ENCODE measurements at places on chromosomes 5 and 9.

DNA sequence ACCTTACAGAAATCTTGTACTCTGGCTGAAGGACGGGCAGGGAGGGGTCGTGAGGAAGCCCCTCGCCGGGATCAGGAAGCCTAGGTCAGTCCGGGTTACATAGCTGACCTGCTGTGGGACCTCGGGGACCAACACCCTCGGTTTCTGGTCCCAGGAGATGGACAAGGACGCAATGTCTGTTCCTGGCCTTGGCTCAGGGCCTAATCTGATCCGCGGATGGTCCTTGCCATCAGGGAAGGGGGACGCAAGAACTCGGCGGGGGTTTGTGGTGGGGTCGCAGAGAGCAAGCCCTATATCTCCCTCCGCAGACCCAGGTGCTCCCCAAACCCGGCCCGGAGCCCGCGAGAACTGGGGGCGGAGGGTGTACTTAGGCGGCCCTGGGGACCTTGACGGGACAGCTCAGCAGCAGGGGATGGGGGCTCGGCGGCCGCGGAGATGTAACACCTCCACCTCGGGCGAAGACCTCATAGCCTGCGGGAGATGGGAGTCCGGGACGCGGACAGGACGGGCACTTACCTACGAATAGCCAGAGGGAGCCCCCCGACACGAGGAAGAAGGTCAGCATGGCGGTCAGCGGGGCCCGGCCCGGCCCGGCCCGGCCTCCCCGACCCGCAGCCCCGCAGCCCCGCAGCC, 353 bp downstream of the ACSL6 start:
- no peak for DNase-seq

- no peak for DNase-seq
These were observed 70.3 kb downstream of the ZNF366 start for GRCh38 chr5:72436796-72437471.

DNA sequence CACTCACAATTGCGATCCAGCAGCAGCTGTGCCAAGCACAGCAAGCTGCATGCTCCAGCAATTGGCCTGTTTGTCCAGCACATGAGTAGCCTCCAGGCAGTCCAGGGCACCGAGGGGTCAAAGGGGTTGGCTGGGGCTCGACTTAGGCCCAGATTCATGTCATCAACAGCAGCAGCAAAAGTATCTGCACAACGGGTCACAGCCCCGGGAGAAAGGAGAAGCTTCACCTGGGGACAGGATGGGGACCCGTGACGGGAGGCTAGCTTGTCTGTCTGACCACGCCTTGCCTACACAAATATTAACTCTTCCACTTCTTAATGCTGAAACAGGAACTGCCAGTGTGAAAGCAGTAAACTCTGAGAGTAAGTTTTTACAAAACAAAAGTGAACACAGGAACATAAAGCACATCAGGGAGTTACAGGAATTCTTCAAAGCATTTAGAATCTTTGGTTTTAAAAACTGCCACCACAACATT, 191.2 kb downstream of the PIK3R1 start:
- DNase-seq, result no peak

- no peak for DNase-seq
These were observed 334.4 kb downstream of the KCTD16 start for GRCh38 chr5:144504929-144505577.

DNA sequence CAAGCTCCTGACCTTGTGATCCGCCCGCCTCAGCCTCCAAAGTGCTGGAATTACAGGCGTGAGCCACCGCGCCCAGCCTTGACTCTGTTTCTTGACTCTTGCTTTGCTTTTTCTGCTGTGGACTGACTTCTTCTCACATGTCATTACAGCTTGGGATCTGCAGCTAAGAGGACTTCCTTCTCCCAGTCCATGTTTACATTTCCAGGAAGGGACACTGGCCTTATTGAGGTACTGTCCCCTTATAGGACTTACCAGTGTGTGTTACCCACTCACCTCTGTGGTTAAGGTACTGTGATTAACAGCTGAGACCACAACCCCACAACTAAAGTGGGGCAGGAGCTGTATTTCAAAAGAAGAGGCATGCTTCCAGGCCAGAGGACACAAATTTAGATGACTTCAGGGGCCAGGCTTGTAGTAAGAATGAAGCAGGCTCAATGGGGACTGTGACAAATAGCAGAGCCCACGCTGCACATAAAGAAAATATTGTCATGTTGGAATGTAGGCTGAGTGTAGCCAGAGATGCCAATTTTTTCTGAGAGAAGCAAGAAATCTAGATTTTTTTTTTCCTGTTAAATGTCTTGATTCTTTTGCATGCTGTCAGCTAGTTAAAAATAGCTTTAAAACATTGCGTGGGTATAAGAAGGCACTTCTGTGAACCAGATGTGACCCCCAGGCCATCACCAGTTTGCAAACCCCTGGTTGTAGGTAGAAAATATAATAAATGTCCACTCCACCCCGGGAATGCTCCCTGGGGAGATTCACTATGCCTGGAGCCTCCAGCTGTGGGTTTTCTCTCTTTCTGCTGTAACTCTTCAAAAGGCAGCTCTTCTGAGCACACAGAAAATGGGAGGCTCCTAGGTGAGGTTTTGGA, 75.0 kb downstream of the PTPDC1 start:
- DNase-seq, result no peak

DNA sequence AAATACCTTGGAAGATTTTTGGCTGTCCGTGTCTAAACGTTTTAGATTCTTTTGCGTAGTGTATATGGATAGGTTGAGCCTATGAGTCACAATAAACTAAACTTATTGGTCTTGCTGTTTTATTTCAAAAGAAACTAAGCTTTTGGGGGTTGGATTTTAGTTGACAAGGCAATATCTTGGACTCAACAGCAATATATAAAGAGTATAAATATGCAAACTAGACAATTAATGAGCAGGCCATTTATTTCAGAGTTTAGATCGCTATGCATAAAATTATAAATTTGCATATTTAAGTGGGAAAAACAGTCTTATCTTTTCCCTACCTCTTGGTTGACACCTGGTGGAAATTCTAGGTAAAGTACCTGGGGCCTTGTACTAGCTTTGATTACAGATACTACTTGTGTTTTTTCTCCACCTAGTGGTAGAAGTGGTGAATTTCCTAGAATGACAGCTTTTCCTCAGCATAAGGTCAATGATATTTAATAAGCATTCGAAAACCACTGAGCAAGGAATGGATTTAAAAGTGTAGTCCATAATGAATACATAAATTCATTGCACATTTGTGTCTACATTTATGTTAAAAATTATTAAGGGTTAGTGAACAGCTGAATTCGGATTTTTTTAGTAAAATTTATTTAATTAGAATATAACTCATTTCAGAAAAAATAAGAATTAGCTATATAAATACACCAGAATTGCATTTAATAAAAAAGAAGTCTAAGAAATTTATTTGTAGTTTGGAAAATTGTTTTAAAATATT, 1.7 kb upstream of the ARRDC3 start:
- DNase-seq, result no peak

DNA sequence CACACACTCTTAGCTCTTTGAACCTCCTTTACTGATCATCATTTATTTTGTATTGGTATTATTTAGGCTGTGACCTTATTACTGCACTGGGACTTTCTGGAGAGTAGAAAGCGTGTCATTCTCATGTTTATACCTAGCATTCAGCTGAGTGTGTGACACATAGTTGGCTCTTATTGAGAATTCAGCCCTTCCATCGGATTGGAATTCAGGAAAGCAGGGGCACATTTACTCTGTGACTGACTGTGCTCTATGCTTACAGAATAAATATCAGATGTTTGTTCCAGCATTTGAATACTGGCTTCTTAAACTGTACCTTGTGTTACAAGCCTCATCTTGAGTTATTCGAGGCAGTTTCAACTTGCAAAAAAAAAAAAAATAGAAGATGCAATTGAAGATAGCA, 360.9 kb upstream of the DAP start:
- DNase-seq, result no peak

DNA sequence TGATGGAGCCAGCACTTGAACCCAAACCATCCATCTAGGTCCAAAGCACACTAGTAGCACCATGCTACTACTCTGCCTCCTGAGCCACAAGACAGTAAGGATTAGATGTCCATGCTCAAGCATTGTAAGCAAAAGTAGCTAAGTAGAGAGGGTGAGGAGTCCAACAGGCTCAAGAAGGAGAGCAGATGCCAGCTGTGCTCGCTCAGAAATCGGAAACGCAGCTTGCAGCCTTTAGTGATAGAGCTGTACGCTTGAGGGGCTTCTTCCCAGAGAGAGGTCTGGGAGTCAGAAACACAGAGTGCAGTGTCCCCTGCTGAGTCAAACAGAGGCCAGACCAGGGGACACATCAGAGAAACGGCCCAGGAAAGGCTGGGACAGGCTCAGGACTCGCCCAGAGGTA, 32.7 kb upstream of the GABRP start:
- DNase-seq, result no peak

DNA sequence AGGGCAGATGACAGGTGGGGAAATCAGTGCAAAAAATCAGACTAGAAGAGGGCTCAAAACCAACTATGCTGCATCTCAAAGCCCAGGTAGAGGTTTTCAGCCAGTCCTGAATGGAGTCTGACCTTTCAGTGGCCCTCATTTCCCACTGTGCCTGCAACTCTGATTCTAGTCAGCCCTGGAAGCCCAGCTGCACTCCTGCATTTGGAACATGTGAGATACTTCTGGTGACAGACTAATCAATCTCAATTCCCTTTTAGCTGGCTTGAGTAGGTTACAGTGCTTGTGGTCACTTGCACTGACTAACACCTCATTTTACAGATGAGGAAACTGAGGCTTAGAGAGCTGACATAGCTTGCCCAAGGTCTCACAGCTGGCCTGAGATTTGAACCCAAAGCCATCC, 7.9 kb upstream of the ACSL6 start:
- DNase-seq, result no peak

All from dorsolateral prefrontal cortex (tissue), 122 donors.